HTR-8/SVneo (cell line): ENCODE measurements at places on chromosomes 1 and 21.

- no peak for DNase-seq
Observed at GRCh38 chr1:184576822-184577221, 177.8 kb downstream of the EDEM3 start.

DNA sequence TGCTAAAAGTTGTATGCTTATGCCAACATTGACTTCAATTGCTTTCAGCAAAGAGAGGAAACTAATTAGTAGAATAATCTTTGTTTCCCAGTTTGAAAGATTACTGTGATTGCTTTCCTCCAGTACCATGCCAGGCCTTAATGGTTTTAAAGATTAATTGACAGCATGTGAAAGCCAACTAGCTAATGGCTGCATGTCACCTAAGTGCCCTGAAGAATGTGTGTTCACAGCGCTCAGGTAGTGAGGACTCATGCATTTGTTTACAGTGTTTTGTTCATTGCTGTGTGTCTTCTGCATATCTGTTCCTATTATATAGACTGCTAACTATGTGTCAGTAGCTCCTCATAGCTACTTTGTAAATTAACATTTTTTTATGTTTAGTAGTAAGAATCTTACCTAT is 335.6 kb downstream of the LRRIQ3 start:
- no peak for DNase-seq

DNA sequence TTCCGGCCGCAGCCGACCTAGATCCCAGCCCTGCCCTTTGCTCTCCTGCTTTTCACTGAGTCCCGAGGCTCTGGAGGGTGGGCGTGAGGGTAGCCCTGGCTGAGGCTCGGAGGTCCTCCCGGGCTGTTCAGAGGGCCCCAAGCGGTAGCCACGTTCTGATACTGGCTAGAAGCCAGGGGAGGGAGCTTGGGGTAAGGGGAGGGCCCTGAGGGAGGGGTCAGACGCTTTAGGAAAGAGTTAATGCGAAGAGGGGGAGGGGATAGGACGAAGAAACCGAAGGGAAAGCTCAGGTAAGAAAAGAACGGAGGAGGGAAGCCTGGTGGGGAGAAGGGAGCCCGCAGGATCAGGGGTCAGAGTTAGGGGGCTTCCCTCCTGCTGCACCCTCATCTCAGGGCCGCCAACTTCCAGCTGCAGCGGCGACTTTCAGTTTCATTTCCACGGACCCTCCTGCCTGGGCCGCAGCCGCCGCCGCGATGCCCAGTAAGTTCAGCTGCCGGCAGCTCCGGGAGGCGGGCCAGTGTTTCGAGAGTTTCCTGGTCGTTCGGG is at the start of gene MOV10:
Gene MOV10, plus strand, starts transcription at position 220 of the 546 bp plus-strand sequence. Its CDS starts 254 bp downstream, at position 474.
- DNase-seq: peak; percentile 45

DNA sequence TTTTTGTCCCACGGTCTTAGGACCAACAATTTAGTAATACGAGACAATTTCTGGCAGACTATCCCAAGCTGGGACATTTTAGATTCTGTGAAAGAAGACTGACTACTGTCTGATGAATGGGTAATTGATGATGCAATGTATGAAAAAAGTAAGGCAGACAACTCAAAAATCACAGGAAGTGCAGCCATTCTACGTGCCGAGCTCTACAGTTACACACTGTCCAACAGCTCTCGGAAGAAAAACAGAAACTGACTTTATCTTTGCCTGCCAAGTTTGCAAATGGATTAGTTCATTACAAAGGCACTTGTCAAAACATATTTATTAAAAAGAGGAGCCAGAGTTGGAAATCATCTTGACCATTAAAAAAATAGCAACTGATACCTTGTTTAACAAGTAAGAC is 31.3 kb downstream of the ZBTB8B start:
- no peak for DNase-seq

DNA sequence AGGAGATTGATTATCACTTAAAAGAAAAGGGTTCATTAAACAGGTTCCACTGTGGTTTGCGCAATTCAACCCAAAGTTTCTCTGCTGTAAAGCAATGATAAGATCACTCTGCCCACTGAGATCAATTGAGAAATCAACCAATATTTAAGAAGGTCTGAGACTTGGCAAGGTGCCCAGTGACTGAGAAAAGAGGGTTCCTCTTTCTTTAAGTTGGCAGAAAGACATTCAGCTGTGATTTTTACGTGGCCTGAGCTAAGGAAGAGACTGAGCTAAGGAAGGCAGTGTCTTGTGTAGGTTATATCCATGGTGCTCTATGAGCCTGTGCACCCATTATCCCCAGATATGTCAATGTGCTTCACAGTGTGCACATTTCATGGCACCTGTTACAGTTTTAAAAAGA is 344.1 kb downstream of the DISC1 start:
- DNase-seq: no peak
